ENCODE measurements at places on chromosomes 13 and 19. TPM values are rescaled to one million over a fixed set of nuclear protein-coding genes. Genes with fewer than 3 reads are reported as not detected.

- DNase-seq = peak; percentile 19
Observed at GRCh38 chr13:20714161-20714560, 10.7 kb downstream of the IL17D start.

DNA sequence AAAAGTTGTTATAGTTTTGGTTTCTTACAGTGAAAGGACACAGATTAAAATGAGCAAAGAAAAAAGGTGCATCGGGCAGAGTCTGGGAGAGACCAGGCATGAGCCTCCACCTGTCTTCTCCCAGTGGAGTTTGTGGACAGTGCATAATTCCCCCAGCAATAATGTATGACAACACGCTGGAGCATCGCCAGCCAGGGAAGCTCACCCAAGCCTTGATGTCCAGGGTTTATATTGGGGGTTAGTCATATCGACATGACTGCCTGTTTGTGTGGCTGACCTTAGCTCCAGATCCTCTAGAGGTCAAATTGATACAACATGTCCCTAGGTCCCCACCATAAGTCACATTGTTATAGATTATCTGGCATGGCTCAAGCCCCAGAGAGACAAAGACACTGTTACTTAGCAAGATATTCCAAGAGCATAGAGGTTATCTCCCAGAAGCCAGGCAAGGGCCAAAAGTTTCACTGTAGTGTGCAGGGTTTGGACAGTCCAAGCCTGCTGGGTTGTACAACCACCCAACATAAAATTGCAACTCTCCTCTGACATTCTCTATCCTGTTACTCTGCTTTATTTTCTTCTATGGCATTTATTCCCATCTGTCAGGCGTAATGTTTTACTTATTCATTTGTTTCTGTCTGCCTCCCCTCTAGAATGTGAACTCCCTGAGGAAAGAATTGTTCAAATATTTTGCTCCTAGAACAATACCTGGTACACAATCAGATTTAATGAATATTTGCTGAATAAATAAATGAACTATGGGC is 5.6 kb upstream of the KLK13 start:
- DNase-seq = no peak

GRCh38 chr13:98801626-98802418 is 49.4 kb upstream of the SLC15A1 start:
- peak; percentile 21 for DNase-seq

- DNase-seq = no peak
Observed at GRCh38 chr13:40787062-40787461, 2.3 kb upstream of the SLC25A15 start.

DNA sequence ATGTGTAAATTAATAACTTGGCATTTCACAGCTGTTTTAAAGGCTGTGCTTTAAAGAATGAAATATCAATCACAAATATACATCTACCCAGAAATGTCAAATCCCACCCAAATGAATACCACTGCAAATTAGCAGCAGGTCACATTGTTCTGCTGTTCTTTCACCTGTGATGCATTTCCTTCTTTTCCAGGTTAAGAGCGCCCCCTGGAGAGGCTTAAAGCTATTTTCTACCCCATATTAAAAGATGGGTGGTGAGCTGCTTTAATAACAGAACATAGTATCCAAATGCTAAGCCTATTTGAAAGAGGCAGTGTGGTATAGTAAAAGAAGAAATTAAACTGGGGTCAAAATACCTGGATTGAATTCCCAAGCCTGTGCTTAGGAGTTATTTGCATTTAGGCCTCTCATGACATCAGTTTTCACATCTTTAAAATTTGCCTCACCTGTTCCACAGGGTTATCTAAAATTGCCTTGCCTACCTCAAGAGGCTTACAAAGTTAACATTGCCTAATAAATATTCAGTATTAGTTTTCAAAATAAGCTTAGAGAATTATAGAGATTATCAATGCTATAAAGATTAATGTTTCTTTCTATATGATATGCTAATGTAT is 396.9 kb upstream of the SLITRK5 start:
- no peak for DNase-seq

GRCh38 chr13:38582133-38582532 is 104.7 kb upstream of the FREM2 start:
- peak; percentile 40 for DNase-seq

DNA sequence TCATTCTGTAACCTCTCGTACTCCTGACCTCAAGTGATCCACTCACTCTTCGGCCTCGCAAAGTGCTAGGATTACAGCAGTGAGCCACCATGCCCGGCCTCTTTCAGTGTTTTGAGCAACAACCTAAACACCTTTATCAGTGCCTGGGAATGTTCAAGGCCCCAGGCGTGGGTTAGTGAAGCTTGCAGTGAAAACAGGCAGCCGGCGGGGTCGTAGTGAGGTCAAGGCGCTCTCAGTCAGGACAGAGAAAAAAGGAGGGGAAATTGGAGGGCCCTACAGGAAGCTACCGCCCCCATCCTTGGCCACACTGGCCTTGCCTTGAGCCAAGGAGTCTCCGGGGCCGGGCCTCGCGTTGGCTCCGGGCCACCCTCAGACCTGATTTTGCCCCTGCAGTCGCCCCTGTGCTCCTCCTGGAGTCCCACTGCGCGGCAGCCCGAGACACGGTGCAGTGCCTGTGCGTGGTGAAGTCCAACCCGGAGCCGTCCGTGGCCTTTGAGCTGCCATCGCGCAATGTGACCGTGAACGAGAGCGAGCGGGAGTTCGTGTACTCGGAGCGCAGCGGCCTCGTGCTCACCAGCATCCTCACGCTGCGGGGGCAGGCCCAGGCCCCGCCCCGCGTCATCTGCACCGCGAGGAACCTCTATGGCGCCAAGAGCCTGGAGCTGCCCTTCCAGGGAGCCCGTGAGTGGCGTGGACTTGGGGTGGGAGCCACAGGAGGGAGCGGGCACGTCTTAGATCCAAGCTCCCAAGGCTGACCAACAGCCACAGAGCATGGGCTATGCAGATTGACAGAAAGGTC is 17.7 kb downstream of the MAG start:
- DNase-seq = no peak

- no peak for DNase-seq
Observed at GRCh38 chr13:45907503-45907902, 56.0 kb upstream of the SIAH3 start.

DNA sequence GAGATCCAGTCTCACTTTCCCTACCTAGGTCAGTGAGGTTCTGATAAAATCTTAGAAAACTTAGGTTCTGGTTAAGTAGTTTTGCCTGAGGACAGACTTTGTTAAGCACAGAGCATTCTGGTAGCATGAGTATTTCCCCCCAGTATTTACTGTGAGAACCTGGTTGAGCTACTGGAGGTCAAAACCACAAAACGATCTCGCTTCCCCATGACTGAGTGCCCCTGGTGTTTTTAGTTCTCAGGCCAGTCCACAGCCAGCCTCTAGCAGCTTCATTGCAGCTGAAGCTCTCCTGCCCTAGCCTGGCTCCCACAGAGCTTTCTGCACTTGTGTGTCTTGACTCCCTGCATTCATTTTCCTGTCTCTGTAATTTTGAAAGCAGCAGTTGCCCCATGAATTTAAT is 1138.2 kb downstream of the UQCRFS1 start:
- DNase-seq = no peak

- no peak for DNase-seq
Observed at GRCh38 chr13:34114581-34114980, 296.6 kb downstream of the RFC3 start.

- DNase-seq = no peak
Observed at GRCh38 chr19:4390017-4390566, 10.3 kb downstream of the SH3GL1 start.

- DNase-seq = peak; percentile 75
Observed at GRCh38 chr13:45393941-45394570, 24.1 kb downstream of the SLC25A30 start.

- DNase-seq = no peak
Observed at GRCh38 chr19:53626486-53626885, 5.3 kb upstream of the DPRX start.

DNA sequence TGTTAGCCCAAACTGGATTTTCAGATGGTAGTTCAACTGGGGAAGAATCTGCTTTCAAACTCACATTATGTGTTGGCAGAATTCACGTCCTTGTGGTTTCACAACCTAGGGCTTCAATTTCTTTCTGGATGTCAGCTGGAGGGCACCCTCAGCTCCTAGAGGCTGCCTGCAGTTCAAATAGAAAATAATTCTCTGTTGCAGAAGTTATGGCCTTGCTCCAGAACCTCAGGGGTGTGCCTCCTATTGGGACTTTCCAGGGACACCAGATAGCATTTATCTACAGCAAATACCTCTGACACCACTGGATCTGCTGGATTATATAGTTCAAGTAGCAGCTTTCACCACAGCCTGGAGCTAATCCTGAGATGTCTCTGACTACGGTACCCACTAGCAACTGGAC is 11.8 kb upstream of the RB1 start:
- no peak for DNase-seq

- no peak for DNase-seq
Observed at GRCh38 chr13:20713014-20713376, 9.5 kb downstream of the IL17D start.

DNA sequence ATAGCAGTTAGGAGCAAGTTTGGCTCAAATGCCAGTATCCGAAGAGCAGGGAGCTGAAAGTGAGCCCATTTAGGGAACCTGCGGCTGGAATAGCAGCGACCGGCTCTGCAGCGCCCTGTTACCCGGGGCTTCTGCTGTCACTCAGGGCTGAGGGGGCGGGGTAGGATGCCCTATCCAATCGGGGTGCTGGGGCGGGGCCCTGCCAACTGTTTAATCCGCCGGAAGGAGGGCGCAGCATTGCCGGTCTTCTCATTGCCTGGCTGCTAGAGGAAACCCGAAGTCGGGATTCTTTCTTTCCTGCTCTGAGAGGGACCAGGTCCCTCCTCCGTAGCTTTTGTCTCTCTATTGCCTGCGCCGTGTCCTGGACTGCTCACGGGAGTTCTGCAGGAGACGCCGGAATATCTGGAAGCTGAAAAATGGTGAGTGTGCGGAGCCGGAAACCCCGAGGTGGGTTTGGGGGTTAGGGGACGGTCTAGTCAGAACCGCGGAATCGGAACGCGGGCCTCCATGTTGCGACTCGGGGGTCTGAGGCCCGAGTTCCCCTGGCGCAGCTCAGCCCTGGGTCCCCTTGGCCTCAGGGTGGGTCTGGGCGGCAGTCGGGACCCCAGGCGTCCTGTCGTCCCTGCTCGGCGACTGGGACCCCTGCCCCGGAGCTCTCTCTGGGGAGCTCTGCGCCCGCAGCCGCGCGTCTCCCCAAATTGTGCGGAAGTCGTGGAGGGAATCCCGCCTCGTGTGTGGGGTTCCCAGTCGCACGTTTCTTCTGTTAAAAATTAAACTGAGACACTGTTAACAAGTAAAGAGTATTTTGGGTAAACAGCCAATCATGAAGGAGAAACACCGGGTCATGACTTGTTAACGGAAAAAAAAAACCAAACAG is 22.8 kb downstream of the ZNF763 start:
- peak; percentile 91 for DNase-seq

GRCh38 chr19:38838986-38839761 is 7.6 kb upstream of the ECH1 start:
- DNase-seq = no peak

DNA sequence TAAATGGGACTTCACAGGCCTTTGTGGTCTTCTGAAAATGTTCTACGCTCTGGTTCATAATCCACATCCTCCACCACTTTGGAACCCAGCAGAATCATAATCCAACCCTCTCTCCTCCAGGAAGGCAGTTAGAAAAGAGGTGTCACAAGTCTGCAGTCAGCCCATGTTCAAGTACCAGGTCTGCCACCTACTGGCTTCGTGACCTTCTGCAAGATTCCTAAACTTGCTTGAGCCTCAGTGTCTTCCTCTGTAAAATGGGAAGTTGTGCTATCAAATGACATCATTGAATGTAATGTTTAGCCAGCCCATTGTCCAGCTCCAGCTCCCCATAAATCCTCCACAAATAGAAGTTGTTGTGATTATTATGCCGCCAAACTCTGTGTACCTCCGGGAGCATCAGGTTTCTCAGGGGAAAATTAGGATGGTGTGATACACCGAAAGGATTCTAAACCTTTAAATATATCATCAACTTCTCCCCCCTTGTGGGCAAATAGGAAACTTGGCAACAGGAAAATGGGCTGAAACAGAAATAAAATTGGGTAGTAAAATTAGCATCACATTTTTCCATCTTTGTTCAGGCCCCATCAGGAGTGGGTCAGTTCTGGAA is 109.7 kb downstream of the NUFIP1 start:
- DNase-seq = peak; percentile 26

GRCh38 chr13:106536244-106537034 is 977 bp upstream of the EFNB2 start:
- DNase-seq = peak; percentile 75

- DNase-seq = no peak
Observed at GRCh38 chr13:66560189-66560588, 669.9 kb downstream of the PCDH9 start.

- DNase-seq = no peak
Observed at GRCh38 chr19:47539747-47540311, 25.0 kb upstream of the NAPA start.

DNA sequence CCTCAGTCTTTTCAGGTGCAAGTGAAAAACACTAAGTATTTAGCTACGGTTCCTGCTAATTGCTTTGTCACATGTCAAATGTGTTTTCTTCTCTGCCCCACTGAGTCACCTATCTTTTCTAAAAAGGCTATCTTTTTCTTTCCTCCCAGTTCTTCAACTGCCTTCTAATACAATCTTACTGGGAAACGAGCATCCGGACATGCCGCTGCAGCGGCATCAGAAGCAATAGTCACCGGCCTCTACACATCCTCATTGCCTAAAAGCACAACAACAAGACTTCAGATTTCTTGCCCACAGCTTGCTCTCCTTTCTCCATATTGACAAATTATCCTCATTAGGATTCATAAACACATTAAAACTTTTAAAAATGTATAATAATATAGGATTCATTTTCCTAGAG is 1.2 kb downstream of the PCDH9 start:
- no peak for DNase-seq

DNA sequence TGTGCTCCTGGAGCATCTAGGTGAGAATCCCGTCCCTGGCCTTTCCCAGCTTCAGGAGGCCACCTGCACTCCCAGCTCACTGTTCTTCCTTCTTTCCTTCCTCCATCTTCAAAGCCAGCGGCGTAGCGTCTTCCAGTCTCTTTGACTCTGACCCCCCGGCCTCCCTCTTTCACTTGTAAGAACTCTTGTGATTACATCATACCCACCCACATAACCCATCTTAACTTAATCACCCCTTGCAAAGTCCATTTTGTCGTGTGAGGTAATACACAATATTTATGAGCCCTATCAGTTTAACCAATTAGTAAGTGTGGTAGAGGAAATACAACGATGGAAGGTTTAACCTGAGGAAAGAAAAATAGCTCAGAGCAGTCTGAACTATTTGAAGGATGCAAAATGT is 4.6 kb upstream of the CDC16 start:
- no peak for DNase-seq

GRCh38 chr13:60661521-60661920 is 264.5 kb downstream of the TDRD3 start:
- DNase-seq = no peak

- DNase-seq = no peak
Observed at GRCh38 chr13:39012608-39013007, 22.0 kb upstream of the STOML3 start.

ZNF724 gene
- 5.3 TPM for total RNA-seq

CLEC4G gene
- total RNA-seq = under 0.01 TPM

REX1BD gene
- 56.6 TPM for total RNA-seq

APC2 gene
- under 0.01 TPM for total RNA-seq

LENG9 gene
- 4.0 TPM for total RNA-seq

FSTL3 gene
- total RNA-seq = 5.9 TPM

KASH5 gene
- total RNA-seq = not detected

NOTCH3 gene
- 0.89 TPM for total RNA-seq

XPO4 gene
- total RNA-seq = 21.3 TPM

IGFL4 gene
- total RNA-seq = not detected

ELSPBP1 gene
- total RNA-seq = not detected
